ENCODE measurements at places on chromosomes 11 and 22.
A peak's percentile ranks its signal among the peaks of the same experiment; 100 is the strongest.

DNA sequence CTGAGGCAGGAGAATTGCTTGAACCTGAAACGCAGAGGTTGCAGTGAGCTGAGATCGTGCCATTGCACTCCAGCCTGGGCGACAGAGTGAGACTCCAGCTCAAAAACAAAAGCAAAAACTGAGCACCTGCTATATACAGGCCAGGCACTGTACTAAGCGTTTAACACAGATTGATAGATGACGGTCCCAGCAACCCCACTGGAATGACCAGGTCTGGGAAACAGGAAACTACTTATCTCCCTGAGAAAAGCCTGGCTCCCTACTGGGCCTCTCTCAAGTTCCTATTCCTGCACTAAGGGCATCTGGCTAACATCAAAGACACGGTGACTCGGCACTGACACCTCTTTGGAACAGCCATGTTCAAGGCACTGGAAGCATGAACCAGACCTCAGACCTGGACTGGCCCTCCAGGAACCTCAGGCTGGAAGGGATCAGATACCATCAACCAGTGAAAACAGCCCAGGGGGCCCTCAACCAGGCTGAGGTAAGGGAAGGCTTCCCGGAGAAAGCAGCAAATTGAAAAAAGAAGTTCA lies 16.6 kb downstream of the ARAP1 start:
- no peaks in the 10 kb centered on the region for H3K36me3 ChIP-seq
- no peak overlapping the region for H3K4me3 ChIP-seq
- DNase-seq, result peak; percentile 70
- H3K27ac ChIP-seq, result peak overlapping the region; percentile 35
- peaks cover 18% of the 10 kb centered on the region for H3K4me1 ChIP-seq
- H3K27me3 ChIP-seq, result no peaks in the 10 kb centered on the region

- no peaks in the 10 kb centered on the region for H3K36me3 ChIP-seq
- DNase-seq, result no peak
- H3K27me3 ChIP-seq, result no peaks in the 10 kb centered on the region
- no peak overlapping the region for H3K4me3 ChIP-seq
- H3K4me1 ChIP-seq, result no peaks in the 10 kb centered on the region
These were observed 96.9 kb downstream of the TRMU start for GRCh38 chr22:46432164-46433068.

- peaks cover 3% of the 10 kb centered on the region for H3K4me1 ChIP-seq
- H3K27me3 ChIP-seq, result no peaks in the 10 kb centered on the region
- DNase-seq, result peak; percentile 81
- H3K4me3 ChIP-seq, result peak overlapping the region; percentile 31
- no peaks in the 10 kb centered on the region for H3K36me3 ChIP-seq
These were observed 19.3 kb downstream of the RRP7A start for GRCh38 chr22:42500161-42500835.

- H3K27me3 ChIP-seq, result no peaks in the 10 kb centered on the region
- no peak overlapping the region for H3K4me3 ChIP-seq
- no peaks in the 10 kb centered on the region for H3K4me1 ChIP-seq
- peaks cover 58% of the 10 kb centered on the region for H3K36me3 ChIP-seq
- no peak for DNase-seq
- H3K27ac ChIP-seq, result no peak overlapping the region
These were observed 43.3 kb downstream of the CABIN1 start for GRCh38 chr22:24054356-24054755.

DNA sequence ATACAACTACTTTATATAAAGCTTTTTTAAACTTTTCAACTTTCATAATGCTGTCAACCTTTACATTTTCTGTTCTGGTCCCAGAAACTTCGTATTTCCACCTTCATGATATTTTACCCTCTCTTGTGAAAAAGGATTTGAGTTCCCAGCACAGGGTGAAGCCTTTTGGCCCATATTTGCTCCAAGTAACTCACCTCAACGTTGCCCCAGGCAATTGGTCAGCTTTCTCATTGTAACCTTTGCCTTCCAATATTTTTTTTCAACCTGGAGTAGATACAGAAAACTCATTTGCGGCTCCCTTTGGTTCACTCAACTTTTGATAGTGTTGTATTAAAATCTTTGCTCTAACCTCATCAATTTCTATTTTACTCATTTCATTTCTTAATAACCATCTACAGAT lies 21.1 kb upstream of the FAR1 start:
- no peaks in the 10 kb centered on the region for H3K36me3 ChIP-seq
- no peaks in the 10 kb centered on the region for H3K27me3 ChIP-seq
- H3K4me3 ChIP-seq, result no peak overlapping the region
- no peaks in the 10 kb centered on the region for H3K4me1 ChIP-seq

DNA sequence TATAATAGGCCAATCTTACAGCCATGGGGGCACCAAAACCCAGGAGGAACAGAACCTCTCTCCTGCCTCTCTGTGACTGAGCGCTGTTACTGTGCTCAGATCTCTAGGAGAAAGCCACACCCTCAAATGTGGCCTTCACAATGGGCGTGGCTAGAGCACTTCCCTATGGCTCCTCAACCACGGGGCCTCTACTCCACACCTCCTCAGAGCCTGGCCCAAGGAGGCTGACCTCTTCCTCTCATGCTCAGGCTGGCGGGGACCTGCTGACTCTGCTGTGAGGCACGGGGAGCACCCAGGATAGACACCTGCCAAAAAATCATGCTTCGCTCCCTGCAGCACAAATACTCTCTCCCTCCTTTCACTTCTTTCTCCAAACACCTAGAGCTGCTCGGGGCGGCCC lies 41.0 kb downstream of the C11orf58 start:
- DNase-seq, result peak; percentile 24
- H3K36me3 ChIP-seq, result no peaks in the 10 kb centered on the region
- H3K27ac ChIP-seq, result no peak overlapping the region
- H3K4me3 ChIP-seq, result no peak overlapping the region
- peaks cover 10% of the 10 kb centered on the region for H3K4me1 ChIP-seq

All from A673 (cell line).